ENCODE measurements at places on chromosomes 5 and 9. TPM values are rescaled to one million over a fixed set of nuclear protein-coding genes. Genes with fewer than 3 reads are reported as not detected.

DNA sequence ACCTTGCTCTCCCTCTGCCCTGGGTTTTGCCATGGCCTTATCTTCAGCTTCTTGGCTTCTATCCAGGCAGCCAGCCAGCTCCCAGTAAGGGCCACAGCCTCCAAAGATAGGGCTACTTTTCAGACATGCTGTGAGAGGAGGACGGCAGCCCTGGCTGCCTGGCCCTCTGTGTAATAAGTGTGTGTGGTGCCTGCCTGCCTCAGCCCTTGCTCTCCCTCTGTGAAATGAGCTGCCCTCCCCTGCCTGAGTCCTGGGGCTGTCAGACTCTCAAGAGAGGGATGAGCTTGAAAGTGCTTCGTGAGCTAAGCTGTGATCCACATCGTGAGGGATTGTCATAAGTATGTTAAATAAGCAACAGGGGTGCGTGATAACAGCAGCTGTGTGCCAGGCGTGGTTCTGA lies 8.1 kb downstream of the NDST1 start:
- H3K27me3 ChIP-seq, result no peaks in the 10 kb centered on the region
- no peak for DNase-seq
- H3K4me3 ChIP-seq, result no peak overlapping the region
- H3K4me1 ChIP-seq, result peaks cover 52% of the 10 kb centered on the region
- H3K27ac ChIP-seq, result no peak overlapping the region

GRCh38 chr5:107545486-107545885 lies 125.3 kb downstream of the EFNA5 start:
- H3K4me1 ChIP-seq, result peaks cover 10% of the 10 kb centered on the region
- H3K4me3 ChIP-seq, result no peak overlapping the region
- H3K36me3 ChIP-seq, result no peaks in the 10 kb centered on the region
- H3K27ac ChIP-seq, result no peak overlapping the region
- no peak for DNase-seq

GRCh38 chr5:151903243-151903653 lies 21.4 kb downstream of the GLRA1 start:
- H3K4me3 ChIP-seq, result no peak overlapping the region
- no peaks in the 10 kb centered on the region for H3K4me1 ChIP-seq

FAM169A gene
- 14.4 TPM for total RNA-seq

NMUR2 gene
- total RNA-seq, result 0.57 TPM
